HFFc6 (cell line): ENCODE measurements at places on chromosomes 3 and 15. TPM values are rescaled to one million over a fixed set of nuclear protein-coding genes. Genes with fewer than 3 reads are reported as not detected.

The WDR5B gene
- total RNA-seq = 4.9 to 5.9 TPM (median 5.7 TPM) in 3 replicates

The MYRIP gene
- 0.09 to 0.11 TPM in 2 of 3 replicates, not detected in the other for total RNA-seq

The ZNF619 gene
- total RNA-seq = 3.7 and 5.1 TPM in 2 replicates

The PSTPIP1 gene
- not detected in 2 replicates for total RNA-seq

The ZKSCAN7 gene
- 0.56 to 1.3 TPM (median 1.1 TPM) in 3 replicates for total RNA-seq

The SERF2 gene
- 1,035 to 1,292 TPM (median 1,133 TPM) in 3 replicates for total RNA-seq

The SYNPR gene
- total RNA-seq = not detected in 3 replicates

The ACAN gene
- total RNA-seq = 0.16 TPM in 1 of 3 replicates, not detected in the others

The SRP14 gene
- total RNA-seq = 177 to 206 TPM (median 201 TPM) in 3 replicates

The ZBBX gene
- not detected in 3 replicates for total RNA-seq

The KCNH8 gene
- total RNA-seq = not detected in 2 replicates

The MESP2 gene
- 0.21 to 0.23 TPM in 2 of 3 replicates, not detected in the other for total RNA-seq

The DRD3 gene
- not detected in 2 replicates for total RNA-seq

The GHSR gene
- not detected in 3 replicates for total RNA-seq

The AGBL1 gene
- not detected in 2 replicates for total RNA-seq

The NR2F2 gene
- 120 and 160 TPM in 2 replicates for total RNA-seq

The UNC13C gene
- not detected in 3 replicates for total RNA-seq

The PPP1R14D gene
- not detected in 3 replicates for total RNA-seq

The LYZL4 gene
- not detected in 3 replicates for total RNA-seq

The PLA2G4E gene
- not detected in 2 replicates for total RNA-seq

The RAMAC gene
- 19.5 to 21.2 TPM (median 20.0 TPM) in 3 replicates for total RNA-seq

The SERINC4 gene
- total RNA-seq = 0.07 to 0.29 TPM in 2 of 3 replicates, not detected in the other

The ATG3 gene
- total RNA-seq = 65.5 to 75.9 TPM (median 69.8 TPM) in 3 replicates

The VPS18 gene
- total RNA-seq = 28.5 to 35.0 TPM (median 30.6 TPM) in 3 replicates

The TMEM212 gene
- total RNA-seq = not detected in 3 replicates

The PROS1 gene
- total RNA-seq = 1.0 to 1.7 TPM (median 1.4 TPM) in 3 replicates

The SLC28A1 gene
- total RNA-seq = not detected in 2 replicates

The CACNA2D2 gene
- 0.08 to 0.09 TPM in 2 of 3 replicates, not detected in the other for total RNA-seq

The CLDN1 gene
- 0.64 to 0.71 TPM (median 0.71 TPM) in 3 replicates for total RNA-seq

The NR2E3 gene
- not detected in 2 replicates for total RNA-seq

The NANOGP8 gene
- total RNA-seq = not detected in 3 replicates

The TOPAZ1 gene
- total RNA-seq = not detected in 3 replicates

The GOLGA6L7 gene
- not detected in 3 replicates for total RNA-seq

The DNAH12 gene
- total RNA-seq = 0.08 to 0.09 TPM in 2 of 3 replicates, not detected in the other

The SLC9A9 gene
- 0.30 to 0.47 TPM in 2 of 3 replicates, not detected in the other for total RNA-seq

The UTS2B gene
- 0.69 to 1.4 TPM (median 0.88 TPM) in 3 replicates for total RNA-seq

The TBC1D2B gene
- 34.1 to 38.0 TPM (median 37.5 TPM) in 3 replicates for total RNA-seq

The IL17RB gene
- total RNA-seq = not detected in 3 replicates

The PLXNB1 gene
- 11.6 to 14.1 TPM (median 12.5 TPM) in 3 replicates for total RNA-seq

The ASB14 gene
- total RNA-seq = not detected in 3 replicates

The CLRN1 gene
- not detected in 3 replicates for total RNA-seq

The TMEM62 gene
- 9.1 to 11.5 TPM (median 9.6 TPM) in 3 replicates for total RNA-seq

The APOD gene
- total RNA-seq = 0.27 to 0.35 TPM in 2 of 3 replicates, not detected in the other

The ADAMTS7 gene
- total RNA-seq = 0.39 to 0.65 TPM (median 0.56 TPM) in 3 replicates

The NOX5 gene
- total RNA-seq = 0.18 to 0.66 TPM (median 0.21 TPM) in 3 replicates

The HGD gene
- 0.12 to 0.50 TPM (median 0.31 TPM) in 3 replicates for total RNA-seq
